ENCODE measurements at places on chromosomes 13 and 19.

GRCh38 chr19:19145684-19146608 lies 7.7 kb upstream of the TMEM161A start:
- peak; percentile 76 for DNase-seq

DNA sequence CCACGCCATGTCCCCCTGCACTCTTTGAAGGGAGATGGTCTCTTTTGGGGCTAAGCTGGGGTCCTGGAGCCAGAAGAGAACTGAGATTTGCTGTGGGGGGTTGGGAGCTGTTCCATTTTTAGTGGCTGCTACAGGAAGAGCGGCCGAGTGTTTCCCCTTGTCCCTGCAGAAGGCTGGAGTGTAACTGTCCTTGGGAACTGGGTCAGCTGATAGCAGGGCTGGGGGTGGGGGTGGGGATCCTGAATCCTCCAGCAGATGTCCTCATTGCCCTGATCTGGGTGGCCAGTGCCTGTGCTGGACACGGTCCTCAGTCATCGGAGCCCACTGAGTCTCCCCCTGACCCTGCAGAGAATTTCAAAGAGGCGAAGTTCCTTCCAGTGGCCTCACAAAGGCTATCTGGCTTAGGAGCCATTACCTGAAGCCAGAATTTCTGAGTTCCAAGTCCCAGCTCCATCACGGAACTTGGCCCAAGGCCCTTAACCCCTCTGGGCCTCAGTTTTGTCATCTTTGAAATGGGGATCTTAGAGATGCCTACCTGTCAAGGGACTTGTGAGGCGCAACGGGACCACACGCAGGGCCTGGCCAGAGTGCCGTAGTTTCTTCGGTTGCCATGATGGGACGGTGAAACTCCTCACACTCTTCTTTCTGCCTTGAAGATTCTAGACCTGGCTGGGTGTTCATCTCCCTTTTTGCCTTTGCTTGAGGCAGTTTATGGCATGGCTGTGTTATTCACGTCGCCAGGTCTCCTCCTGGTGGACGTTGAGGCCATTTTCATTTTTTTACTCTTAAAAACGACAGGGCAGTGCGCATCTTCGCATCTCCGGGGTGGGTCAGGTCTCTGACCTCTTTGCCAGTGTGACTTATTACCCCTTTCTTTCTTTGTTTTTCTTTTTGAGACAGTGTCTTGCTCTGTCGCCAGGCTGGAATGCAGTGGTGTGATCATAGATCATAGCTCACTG lies 51.9 kb downstream of the DNM2 start:
- DNase-seq: no peak

DNA sequence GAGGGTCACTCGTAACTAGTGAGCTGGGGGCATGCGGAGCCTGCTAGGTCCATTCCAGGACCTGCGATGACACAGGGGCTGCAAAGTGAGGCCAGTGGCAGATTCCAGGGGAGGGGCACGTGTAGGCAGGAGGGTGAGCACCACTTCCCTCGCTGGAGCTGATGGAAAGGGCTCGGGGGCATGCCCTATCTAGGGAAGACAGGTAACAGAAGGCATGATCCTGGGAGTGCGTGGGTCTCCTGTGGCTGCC lies 51.2 kb downstream of the KLF2 start:
- no peak for DNase-seq

- DNase-seq: no peak
Observed at GRCh38 chr13:109547942-109548341, 238.4 kb downstream of the IRS2 start.

GRCh38 chr19:46654621-46655152 lies 6.3 kb downstream of the DACT3 start:
- no peak for DNase-seq

DNA sequence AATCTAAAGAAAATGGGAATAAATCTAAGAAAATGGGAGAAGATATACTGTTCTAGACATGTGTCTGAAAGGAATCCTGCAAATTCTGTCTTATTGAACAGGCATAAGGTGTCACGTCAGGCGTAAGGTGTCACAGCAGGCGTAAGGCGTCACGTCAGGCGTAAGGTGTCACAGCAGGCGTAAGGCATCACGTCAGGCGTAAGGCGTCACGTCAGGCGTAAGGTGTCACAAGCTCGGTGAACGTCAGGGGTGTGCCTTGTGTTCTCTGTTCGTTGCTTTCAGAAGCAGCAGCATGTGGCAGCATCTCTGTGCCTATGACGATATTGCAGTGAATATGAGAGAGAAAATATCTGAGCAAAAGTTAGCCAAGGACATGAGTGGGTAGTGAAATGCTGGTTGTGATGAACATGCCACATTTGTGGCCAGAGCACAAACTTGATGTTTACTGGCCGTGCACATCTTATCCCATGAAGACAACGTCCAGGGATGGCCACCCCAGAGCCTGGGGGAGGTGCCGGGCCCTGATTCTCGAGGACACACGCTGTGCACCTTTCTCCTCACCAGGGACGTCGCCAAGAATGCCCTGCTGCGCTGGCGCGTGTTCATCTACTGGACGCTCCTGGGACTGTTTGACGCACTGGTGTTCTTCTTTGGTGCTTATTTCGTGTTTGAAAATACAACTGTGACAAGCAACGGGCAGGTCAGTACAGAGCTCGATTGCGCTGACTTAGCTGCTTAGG lies 107.0 kb upstream of the MCF2L start:
- no peak for DNase-seq

DNA sequence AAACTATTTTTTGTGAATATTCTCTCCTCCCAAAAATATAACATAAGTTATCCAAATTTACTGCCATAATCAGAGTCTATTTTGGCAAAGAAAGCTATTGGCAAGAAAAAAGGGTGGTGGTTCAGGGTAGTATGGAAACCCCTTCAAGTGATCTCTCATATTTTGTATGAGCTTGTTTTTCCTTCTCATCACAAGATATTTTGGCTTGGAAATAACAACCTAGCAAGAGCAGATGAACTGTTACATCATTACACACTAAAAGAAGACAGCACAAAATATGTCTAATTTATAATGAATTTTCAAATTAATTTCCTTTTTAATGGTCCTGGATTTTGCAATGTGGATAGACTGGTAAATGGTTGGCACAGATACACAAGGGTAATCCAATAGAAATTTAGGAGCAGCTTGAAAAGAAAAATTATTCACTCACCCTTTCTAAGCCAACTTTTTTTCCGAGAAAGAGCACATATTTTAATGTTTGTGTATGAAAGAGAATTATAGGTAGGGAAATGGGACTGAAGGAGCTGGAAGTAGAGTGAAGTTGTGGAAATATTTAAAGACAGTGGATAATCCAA lies 225.1 kb downstream of the EFNB2 start:
- DNase-seq: no peak

- DNase-seq: no peak
Observed at GRCh38 chr13:100600915-100601314, 12.3 kb upstream of the GGACT start.

- DNase-seq: no peak
Observed at GRCh38 chr13:95861296-95861695, 184.4 kb downstream of the DNAJC3 start.

GRCh38 chr19:49512970-49513745 lies 697 bp downstream of the FCGRT start:
- no peak for DNase-seq

- DNase-seq: no peak
Observed at GRCh38 chr13:73987618-73988017, 146.6 kb downstream of the KLF12 start.

DNA sequence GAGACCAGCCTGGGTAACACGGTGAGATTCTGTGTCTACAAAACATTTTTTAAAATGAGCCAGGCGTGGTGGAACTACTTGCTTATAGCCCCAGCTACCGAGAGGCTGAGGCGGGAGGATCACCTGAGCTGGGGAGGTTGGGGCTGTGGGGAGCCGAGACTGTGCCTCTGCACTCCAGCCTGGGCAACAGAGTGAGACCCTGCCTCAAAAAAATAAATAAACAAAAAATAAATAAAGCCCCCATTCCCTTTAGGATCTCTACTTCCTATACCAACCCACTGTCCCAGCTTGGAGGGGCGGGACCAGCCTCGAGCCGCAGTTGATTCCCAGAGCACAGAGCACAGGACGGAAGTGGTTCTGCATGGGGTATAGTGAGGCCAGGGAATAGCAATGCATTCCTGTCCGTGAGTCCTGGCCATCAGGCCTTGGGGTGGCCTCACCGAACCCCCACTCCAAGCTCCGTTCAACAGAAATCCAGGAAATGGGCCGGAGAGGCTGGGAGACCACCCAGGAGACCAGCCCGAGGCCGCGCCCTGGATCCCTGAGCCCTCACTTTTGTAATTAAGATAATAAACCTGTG lies 4.9 kb upstream of the PTBP1 start:
- no peak for DNase-seq

DNA sequence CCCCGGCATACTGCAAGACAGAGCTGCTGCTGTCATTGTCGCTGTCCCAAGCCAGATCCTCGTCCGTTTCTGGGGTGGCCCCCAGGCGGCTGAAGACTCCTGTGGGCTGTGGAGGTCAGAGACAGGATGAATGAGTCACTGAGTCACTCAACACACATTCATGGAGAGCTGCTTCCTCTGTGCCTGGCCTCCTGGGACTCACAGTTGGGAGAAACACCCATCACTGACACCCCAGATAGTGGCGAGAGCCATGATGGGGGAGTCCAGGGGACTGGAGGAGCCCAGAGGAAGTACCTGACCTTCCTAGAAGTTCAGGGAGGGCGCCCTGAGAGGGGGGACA lies 26.0 kb downstream of the C19orf47 start:
- DNase-seq: no peak

- DNase-seq: no peak
Observed at GRCh38 chr13:39317291-39317690, 279.0 kb downstream of the NHLRC3 start.

GRCh38 chr13:93794197-93794885 lies 567.7 kb downstream of the GPC6 start:
- DNase-seq: no peak

DNA sequence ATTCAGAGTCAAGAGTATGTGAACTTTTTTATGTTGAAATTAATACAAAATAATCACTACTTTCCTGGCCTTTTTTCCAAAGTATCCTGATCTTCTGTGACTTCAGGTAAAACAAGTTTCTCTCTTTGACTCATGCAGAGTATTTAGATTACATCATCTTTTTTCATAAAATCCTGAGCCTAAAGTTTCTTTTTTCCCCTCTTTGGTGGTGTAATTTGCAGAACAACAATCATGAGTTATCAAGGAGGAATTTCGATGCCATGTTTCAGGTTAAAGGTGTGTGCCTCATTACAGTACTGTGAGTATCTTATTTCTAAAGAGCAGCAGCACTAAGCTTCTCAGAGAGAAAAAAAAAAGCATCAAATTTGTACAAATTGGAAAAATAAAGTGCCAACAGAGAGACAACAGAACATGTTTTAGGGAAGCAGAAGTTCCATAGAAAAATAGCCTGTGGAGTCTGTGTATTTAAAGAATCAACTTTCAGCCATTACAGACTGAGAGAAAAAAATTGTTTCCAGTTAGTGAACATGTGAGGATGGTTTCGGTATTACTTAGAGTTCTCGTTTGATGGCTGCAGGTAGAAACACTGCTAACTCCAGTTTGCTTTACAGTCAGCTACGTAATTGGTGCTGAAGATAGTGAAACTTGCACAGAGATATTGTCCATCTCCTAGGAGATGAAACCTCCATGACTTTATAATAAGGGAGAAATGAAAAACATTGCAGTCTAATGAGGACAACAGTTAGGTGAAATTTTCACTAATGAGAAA lies 78.1 kb upstream of the PCDH9 start:
- no peak for DNase-seq

DNA sequence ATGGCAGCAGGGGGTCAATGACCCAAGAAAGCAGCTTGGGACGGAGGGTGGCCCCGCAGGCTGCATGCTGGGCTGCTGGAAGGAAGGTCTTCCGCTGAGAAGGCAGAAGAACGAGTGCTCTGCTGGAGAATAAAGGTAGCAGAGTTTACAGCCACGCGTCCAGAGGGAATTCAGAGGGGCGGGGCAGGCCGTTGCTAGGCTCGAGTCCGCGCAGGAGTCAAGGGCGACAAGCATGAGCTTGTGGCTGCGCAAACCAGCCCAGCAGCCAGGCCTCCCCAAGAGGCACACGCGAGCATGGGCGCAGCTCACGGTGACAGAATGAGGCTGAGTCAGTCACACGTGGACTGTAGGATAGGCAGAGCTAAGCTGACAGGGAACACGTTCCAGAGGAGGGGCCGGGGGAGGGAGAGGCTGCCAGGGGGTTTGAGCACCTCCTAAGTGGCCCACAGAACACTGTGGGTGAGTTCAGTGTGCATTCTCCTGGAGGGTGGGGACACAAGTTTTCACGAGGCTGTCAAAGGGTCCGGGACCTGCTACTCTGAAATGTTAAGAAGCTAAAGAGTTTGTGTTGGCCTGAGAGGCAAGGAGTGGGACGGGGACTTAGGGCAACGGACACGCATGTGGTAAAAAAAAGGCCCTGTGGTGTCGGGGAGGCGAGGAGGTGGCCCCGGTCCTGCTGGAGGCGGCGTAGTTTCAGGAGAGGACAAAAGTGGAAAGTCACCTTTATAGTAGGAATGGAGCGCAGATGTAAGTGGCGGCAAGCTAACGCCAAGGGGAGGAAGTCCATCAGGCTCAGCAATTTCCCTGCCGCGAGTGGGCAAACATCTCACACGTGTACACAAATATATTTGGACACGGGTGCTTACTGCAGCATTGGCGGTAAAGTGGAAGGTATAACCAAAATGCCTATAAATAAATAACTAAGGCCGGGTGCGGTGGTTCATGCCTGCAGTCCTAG lies 17.7 kb downstream of the RFX2 start:
- DNase-seq: no peak

DNA sequence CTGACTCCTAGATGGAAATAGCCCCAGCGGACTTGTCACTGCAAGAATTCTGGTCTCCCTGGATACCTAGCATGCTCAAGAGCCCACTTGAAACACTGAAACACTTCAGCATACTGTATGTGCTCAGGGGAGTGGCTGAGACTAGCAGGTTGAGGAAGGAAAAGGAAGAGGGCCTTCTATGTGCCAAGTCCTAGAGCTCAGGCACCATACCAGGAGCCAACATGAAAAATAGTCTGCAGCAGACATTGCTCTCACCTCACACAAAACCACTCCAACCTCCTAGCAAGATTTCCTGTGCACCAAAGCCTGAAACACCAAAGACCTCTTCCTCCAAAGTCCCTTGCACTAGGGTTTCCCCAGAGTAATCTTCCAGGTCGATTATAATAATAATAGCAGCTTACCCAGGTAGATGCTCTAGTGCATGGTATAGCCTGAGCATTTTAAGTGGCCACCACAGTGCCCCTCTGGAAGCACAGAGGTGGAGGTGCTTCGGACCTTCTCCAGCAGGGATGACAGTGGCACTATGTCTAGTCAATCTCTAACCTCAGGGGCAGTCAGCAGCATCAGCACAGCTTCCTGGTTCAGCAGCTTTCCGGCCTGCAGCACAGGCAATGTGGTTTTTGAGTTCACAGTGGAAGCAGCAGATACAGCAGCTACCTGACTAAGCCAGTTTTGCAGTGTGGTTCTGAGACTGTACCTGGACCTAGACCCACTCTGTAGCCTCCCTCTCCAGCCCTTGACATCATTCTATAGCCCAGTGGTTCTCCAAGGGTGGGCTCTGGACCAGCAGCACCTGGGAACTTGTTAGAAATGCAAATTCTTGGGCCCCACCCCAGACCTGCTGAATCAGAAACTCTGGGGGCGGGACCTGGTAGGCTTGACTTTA lies 45.6 kb upstream of the UBE2L5 start:
- DNase-seq: peak; percentile 49

Data from stimulated activated CD4-positive, alpha-beta T cell treated with anti-CD3 and anti-CD28 coated beads, Interleukin-15, amount 100 ng/mL, for 1 hour (primary cell).